ENCODE measurements at places on chromosomes 5 and 9. TPM values are rescaled to one million over a fixed set of nuclear protein-coding genes. Genes with fewer than 3 reads are reported as not detected.

FRRS1L gene
- polyA plus RNA-seq, result 0.54 TPM

GALNT12 gene
- polyA plus RNA-seq, result 3.2 TPM

DND1 gene
- polyA plus RNA-seq, result 1.0 TPM

IFNA13 gene
- polyA plus RNA-seq, result not detected

OR13C8 gene
- polyA plus RNA-seq, result not detected

DRD1 gene
- 0.90 TPM for polyA plus RNA-seq

TAF11L7 gene
- not detected for polyA plus RNA-seq

TXN gene
- polyA plus RNA-seq, result 1,222 TPM

FOXD4L4 gene
- not detected for polyA plus RNA-seq

KIF4B gene
- 0.11 TPM for polyA plus RNA-seq

SAXO1 gene
- not detected for polyA plus RNA-seq

CCDC180 gene
- polyA plus RNA-seq, result 2.2 TPM

BHMT gene
- polyA plus RNA-seq, result not detected

MAST4 gene
- polyA plus RNA-seq, result 1.1 TPM

TMEM215 gene
- polyA plus RNA-seq, result 0.03 TPM

IGIP gene
- 0.81 TPM for polyA plus RNA-seq

TMEM167A gene
- 56.2 TPM for polyA plus RNA-seq

WDR70 gene
- 13.8 TPM for polyA plus RNA-seq
